Sciatic nerve (tissue), 2 donors: ENCODE measurements at places on chromosomes 7 and 10.

GRCh38 chr7:81469869-81470723 lies 299.8 kb downstream of the HGF start:
- peak; percentile 85 for DNase-seq

GRCh38 chr7:74375726-74376220 lies 77.9 kb upstream of the GTF2IRD1 start:
- DNase-seq: no peak

DNA sequence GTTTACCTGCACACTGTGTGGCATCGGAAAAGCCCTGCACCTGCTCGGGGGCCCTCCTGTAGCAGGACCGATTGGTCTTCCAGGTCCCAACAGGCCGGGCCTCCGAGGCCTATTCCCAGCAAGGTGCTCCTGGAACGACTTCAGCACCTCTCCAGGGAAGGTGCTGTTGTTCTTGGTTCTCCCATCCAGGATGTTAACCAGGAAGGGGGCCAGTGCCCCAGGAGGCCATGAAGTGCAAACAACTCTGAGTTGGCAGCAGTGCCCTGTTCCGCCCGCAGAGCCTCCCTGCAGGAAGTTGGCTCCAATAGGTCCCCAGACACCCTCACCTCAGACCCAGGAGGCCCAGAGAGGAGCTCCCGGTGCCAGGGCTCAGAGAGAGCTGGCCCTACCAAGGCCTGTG lies 64.0 kb upstream of the DUSP5 start:
- no peak for DNase-seq

- no peak for DNase-seq
Measured at GRCh38 chr7:140719721-140720120, 23.2 kb downstream of the NDUFB2 start.

GRCh38 chr7:37462138-37462537 lies 13.5 kb upstream of the ELMO1 start:
- no peak for DNase-seq

DNA sequence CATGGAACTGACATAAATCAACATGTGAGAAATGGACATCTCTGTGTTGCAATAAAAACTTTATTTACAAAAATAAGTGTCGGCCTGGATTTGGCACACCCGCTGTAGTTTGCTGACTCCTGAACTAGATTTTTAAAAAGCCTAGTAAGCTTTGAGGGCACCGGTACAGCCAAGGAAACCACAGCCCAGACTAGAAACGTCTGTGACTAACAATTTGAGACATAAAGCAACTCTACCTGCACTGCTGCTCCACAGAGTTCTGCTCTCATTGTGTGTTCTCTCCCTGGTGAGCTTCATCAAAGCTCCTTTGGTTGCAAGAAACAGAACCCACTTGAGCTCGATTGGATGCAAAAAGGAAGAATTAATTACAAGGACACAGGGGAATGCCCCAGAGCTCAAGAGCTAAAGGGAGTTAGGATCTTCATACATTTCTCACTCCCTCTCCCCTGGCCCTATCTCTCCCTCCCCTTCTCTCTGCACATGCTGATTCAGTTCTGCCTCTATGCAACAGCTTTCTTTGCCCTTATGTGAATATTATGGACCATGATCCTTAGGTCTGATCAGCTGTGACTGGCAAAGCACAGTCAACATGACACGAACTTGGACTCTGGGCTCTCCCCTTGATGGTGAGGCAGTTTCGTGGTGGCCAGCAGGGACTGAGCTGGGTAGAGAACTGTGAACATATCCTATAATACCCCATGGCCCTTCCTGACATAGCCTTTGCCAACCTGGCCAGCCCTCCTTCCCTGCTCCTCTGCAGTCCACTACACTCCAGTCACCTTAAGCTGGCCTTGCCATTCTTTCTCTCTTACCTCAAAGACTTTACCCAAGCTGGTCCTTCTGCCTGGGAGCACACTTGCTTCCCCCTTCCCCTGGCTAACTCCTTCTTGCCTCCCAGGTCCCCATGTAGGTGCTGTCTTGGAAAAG lies 77.5 kb upstream of the YAE1 start:
- no peak for DNase-seq

- DNase-seq: no peak
Measured at GRCh38 chr10:116765648-116766081, 23.3 kb upstream of the HSPA12A start.

DNA sequence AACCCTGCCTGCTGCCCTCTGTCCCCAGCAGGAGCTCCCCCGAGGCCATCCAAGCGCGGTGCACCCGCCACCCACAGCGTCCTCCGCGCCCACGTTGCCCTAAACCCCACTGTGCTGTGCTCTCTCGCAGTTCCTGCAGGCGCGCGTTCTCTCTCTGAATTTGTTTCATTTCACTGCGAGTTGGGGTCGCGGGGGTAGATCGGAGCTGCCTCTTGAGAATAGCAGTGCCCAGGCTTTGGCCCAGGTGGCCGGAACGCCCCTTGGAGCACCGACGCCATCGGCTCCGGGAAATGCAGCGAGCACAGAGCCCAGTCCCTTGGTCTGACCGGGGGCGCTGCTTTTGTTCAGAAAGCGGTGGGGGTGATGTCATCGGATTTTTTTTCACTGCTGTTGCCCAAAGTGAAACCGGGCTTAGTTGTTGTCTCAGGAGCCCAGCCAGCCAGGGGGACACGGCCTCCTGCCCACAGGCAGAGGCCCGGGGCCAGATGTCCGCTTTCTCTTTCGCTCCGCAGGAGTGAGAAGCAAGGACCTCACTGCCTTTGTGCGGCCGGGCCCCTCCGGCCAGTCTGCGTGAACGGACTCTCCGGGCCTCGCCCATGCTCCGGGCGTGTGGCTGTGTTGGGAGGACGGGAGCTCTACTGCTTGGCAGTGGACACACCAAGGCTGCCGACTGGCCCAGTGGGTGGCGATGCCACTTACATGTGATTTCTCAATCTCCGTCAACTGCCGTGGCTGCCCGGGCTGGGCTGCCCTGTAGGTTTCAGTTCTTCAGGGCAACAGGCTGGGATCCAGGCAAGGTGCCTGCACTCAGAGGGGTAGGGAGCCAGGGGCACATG lies 43.1 kb downstream of the FOXK1 start:
- peak; percentile 87 for DNase-seq

- DNase-seq: no peak
Measured at GRCh38 chr10:94037286-94037685, 43.6 kb downstream of the PLCE1 start.

DNA sequence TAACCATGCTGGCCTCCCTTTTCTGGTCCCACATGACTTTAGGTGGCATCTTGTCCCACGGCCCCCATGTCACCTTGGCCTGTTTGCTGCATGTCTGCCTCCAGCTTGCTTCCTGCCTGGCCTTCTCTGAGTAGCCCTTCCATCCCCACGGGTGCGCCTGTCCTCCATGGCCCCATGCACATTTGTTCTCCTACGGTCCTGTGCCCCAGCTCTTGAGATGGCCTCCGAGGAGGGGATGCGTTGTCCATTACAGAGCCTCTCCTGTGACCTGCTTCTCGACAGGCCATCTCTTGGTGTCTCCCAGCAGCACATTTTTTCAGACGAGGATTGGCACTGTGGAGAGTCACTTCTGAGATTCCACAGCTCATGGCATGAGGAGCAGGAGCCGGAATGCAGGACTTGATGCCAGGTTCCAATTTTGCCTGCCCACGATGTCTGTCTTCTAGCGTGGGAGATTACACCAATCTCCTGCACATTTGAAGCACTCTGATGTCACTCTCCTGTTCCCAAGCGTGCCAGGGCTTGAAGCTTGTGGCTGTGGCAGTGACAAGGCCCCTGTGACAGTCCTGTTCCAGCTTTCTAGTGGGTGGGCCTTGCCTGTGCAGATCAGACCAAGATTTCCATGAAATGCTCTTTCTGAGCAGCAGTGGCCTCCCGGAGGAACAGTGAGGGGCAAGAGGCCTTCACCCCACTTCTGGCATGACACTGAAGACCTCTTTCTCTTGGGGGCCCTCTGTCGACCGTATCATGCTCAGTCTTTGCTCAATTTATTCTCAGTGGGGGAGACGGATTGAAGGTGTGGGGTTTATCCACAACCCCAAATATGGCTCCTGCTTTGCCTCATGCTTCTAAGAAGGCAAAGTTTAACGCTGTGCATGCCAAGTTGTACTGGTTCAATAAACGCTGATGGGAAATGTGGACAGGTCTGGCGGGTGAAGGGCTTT lies 13.4 kb downstream of the WDFY4 start:
- no peak for DNase-seq

DNA sequence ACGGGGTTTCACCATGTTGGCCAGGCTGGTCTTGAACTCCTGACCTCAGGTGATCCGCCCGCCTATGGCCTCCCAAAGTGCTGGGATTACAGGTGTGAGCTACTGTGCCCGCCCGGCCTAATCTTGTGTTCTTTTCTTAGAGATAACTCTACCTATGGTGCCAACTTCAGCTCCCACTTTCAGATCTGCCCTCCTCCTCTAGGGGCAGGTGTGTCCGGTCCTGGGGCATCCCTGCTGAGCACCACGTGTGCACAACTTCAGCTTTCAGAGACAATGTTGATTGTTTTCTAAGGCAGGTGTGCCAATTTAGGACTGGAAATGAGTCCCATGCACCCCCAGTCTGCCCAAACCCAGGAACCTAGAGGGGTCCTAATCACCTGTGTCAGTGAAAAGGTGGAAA lies 18.5 kb upstream of the FXYD4 start:
- no peak for DNase-seq

GRCh38 chr7:111647881-111648280 lies 85.6 kb upstream of the IMMP2L start:
- DNase-seq: no peak

DNA sequence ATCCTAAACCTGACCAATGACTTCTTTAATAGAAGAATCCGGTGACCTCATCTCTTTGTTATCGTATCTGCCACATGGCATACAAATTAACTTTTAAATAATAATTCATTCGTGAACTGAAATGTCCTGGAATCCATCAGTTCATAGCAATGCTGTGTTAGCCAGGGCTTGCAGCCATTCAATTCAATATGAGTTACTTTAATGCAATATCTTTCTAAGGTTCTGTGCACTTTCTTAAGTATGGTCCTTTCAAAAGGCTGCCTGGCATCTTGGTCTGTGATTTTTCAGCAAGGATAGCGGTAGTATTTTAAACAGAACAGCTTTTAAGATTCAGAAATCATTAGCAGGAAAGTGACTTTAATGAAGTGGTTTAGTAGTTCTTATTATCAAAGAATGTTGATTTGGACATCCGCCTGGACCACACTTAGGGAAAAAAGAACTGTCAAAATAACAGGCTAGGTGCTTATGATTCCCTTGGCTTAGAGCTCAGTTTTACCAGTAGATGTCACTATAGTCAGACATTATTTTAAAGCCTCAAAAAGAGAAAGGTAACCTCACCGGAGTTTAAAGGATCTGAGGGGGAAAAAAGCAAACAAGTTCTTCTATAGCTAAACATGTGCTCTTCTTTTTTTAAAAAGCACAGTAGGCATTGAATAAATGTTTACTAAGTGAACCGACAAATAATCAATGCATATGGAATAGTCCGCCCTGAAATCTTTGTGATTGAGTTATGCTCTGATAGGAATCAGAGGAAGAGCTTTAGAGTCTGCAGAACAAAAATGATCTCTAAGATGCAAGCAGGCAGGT lies 22.7 kb downstream of the SLC35G1 start:
- no peak for DNase-seq

DNA sequence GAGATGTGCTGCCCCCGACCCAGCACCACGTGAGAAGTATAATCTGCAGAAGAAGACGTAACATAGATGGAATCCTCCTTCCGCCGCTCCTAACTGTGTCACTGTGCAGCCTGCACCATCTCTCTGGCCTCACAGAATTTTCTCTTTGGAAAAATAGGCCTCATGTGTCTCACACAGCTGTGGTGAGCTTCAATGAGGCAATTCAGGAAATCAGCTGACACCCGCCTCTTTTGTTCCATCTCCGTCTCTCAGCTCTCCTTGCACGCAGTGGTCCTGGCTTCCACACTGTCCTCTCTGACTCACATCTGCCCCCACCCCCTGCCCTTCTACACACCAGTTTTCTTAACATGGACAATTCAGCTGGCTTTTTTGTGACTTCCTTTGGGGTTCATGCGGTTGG lies 7.2 kb downstream of the C10orf90 start:
- no peak for DNase-seq

- DNase-seq: no peak
Measured at GRCh38 chr7:110839866-110840265, 251.1 kb upstream of the LRRN3 start.
